ENCODE measurements at places on chromosomes 4 and X. TPM values are rescaled to one million over a fixed set of nuclear protein-coding genes. Genes with fewer than 3 reads are reported as not detected.

GRCh38 chr4:141635736-141636081 is 674 bp upstream of the IL15 start:
- peaks cover 13% of the 10 kb centered on the region for H3K4me1 ChIP-seq
- peaks cover 3% of the 10 kb centered on the region for H3K36me3 ChIP-seq
- H3K27ac ChIP-seq: peak overlapping the region; percentile 87
- H3K27me3 ChIP-seq: peaks cover 8% of the 10 kb centered on the region
- no peak for DNase-seq

DNA sequence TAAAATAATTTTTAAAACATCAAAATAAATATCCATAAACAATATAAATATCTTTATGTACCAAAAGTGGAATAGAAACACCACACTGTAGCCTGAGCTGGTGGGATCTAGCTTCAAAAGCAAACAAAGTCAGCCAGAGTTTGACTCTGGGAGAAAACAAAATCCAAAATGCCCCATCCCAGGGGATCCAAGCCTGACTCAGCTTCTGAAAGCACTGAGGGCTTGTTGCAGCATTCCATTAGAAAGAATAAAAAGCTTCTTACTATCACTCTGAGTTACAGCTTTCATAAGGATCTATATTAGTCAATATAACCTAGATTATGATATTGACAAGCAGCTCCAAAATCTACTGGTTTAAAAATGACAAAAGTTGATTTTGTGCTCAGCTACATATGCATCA is 149.7 kb upstream of the ANKRD50 start:
- no peak for DNase-seq
- no peaks in the 10 kb centered on the region for H3K36me3 ChIP-seq
- H3K4me1 ChIP-seq: no peaks in the 10 kb centered on the region
- H3K27me3 ChIP-seq: no peaks in the 10 kb centered on the region
- no peak overlapping the region for H3K27ac ChIP-seq
- no peak overlapping the region for H3K4me3 ChIP-seq

- no peak overlapping the region for H3K27ac ChIP-seq
- no peak overlapping the region for H3K4me3 ChIP-seq
- peaks cover 5% of the 10 kb centered on the region for H3K4me1 ChIP-seq
- H3K36me3 ChIP-seq: peaks cover 8% of the 10 kb centered on the region
Observed at GRCh38 chr4:122602277-122603142, 18.4 kb downstream of the IL21 start.

Gene MAPK10
- 5.9 TPM for total RNA-seq

DNA sequence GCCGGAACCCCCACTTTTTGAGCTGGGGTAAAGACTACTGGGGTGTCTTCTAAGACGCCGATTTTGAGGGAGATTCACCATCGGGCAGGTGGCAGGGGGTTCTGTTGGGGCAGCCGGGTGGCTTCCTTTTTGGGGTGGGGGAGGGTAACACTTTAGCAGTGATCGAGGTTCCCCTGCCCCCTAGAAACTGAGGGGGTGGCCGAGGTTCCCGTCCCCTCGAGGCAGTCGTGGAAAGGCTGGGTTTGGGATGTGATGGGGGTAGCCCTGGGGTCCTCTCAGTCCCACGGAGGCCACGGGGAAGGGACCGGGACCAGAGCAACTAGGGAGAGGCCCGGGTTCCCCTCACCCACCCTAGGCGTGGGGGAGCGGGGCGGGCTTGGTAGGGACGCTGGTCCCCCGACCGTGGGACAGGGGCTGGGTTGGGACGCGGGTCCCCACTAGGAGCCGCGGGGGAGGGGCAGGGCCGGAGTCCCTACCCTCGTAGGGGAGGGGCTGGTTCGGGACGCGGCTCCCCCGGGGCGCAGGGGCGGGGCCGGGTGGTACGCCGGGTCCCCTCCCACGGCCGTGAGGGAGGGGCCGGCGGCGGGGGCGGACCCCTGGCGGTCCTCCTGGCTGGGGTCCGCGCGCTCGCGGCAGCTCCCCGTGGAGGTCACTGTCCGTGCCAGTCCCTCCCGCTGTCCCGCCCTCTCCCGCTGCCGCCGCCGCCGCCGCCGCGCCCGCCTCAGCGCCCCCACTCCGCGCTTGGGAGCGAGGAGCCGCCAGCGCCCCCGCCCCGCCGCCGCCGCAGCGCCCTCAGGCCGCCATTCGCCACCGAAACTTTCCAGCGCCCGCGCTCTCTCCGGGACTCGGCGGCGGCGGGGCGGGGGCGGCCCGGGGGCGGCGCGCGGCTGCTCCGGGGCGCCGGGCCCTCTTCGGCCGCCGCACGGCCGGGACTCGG is at the start of gene TBL1X:
Gene TBL1X, plus strand, starts transcription at position 624 of the 937 bp plus-strand sequence. CDS start 188,529 bp downstream, outside the sequence.
- no peaks in the 10 kb centered on the region for H3K27me3 ChIP-seq
- H3K27ac ChIP-seq: peak within 1 kb of the TSS; percentile 96
- H3K4me1 ChIP-seq: peaks cover 20% of the 10 kb centered on the region
- no peaks in the 10 kb centered on the region for H3K36me3 ChIP-seq
- H3K4me3 ChIP-seq: peak within 1 kb of the TSS; percentile 81
- peak; percentile 31 for DNase-seq

- DNase-seq: no peak
- no peaks in the 10 kb centered on the region for H3K36me3 ChIP-seq
- H3K4me1 ChIP-seq: no peaks in the 10 kb centered on the region
- H3K27me3 ChIP-seq: peaks cover 44% of the 10 kb centered on the region
Observed at GRCh38 chr4:159414305-159414704, 311.4 kb downstream of the RAPGEF2 start.

DNA sequence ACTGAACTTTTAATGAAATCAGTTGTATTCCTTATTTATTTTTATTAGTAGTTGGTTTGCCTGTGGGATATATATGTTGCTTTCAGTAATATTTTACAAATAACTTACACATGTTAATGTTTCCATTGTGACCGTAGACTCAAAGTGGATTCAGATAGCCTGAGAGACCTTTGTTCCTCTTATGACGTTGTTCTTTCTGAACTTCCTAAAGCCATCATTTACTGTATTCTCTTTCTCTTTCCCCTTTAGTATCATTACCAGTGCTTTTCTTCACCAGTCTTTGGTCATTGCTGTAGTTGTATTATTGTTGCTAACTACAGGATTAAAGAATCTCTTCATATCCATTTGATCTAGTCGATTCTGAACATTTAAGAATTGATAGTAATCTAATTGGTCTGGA is 4.3 kb downstream of the STIM2 start:
- no peaks in the 10 kb centered on the region for H3K27me3 ChIP-seq
- DNase-seq: no peak
- peaks cover 54% of the 10 kb centered on the region for H3K4me1 ChIP-seq
- peak overlapping the region; percentile 84 for H3K4me3 ChIP-seq
- H3K27ac ChIP-seq: peak overlapping the region; percentile 37
- H3K36me3 ChIP-seq: peaks cover 11% of the 10 kb centered on the region

Gene CT45A8
- total RNA-seq: not detected

DNA sequence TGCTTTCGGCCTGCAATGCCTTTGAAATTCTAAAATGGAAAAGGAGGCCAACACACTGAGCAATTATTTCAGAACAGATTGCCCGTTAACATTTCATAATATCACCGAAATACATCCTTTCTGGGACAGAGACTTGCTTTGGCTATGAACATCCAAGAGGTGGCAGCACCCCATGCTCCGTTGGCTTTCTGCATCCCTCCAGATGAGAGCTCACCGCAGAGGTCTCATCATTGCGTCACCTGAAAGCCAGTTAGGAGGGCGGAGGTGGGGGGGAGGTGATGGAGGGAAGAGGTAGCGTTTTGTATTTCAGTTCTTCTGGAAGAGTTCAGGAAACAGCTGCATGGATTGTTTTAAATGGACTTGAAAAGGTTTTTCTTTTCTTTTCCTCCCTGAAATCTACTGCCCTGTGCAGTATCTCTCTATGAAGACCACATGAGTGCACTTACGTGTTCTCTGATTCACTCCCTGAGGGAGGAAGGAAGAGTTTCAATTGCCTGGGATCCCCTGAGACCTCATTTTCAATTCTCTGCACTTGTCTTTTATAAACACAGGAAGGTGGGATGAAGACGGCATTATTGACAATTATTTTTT is 166.8 kb upstream of the PGRMC2 start:
- no peak overlapping the region for H3K4me3 ChIP-seq
- H3K27ac ChIP-seq: no peak overlapping the region
- no peaks in the 10 kb centered on the region for H3K36me3 ChIP-seq
- peaks cover 2% of the 10 kb centered on the region for H3K4me1 ChIP-seq

- H3K27me3 ChIP-seq: no peaks in the 10 kb centered on the region
- no peak overlapping the region for H3K27ac ChIP-seq
- no peaks in the 10 kb centered on the region for H3K36me3 ChIP-seq
- H3K4me1 ChIP-seq: peaks cover 9% of the 10 kb centered on the region
Observed at GRCh38 chrX:39449352-39449751, 648.1 kb downstream of the MID1IP1 start.

DNA sequence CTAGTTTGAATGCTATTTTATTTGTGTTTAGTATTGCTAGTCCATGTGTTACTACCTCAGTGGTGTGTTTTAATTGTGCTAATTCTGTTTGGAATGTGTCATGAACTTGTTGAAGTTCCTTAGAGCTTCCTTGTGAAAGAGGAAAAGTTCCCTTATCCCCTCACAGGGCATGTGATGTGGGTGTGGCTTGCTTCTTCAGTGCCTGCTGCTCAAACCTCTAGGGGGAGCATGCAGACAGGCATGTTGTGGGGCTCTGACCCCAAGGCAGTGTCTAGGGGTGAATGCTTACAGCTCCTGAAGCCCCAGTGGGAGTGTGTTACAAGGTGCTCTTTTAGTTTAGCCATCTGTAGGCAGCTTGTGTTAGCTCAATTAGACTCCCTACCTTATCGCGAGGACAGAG is 86.5 kb downstream of the MAGED4 start:
- H3K4me1 ChIP-seq: no peaks in the 10 kb centered on the region
- no peak for DNase-seq
- H3K36me3 ChIP-seq: no peaks in the 10 kb centered on the region
- H3K27me3 ChIP-seq: peaks cover 3% of the 10 kb centered on the region

GRCh38 chr4:3870567-3870962 is 104.4 kb downstream of the ADRA2C start:
- DNase-seq: no peak
- peaks cover 10% of the 10 kb centered on the region for H3K36me3 ChIP-seq
- H3K4me1 ChIP-seq: peaks cover 5% of the 10 kb centered on the region
- H3K4me3 ChIP-seq: peak overlapping the region; percentile 62
- no peak overlapping the region for H3K27ac ChIP-seq
- peaks cover 49% of the 10 kb centered on the region for H3K27me3 ChIP-seq

GRCh38 chr4:31081366-31081765 is 361.2 kb downstream of the PCDH7 start:
- H3K27ac ChIP-seq: no peak overlapping the region
- H3K27me3 ChIP-seq: no peaks in the 10 kb centered on the region
- no peak overlapping the region for H3K4me3 ChIP-seq
- no peaks in the 10 kb centered on the region for H3K4me1 ChIP-seq
- H3K36me3 ChIP-seq: no peaks in the 10 kb centered on the region

Gene SSX3
- not detected for total RNA-seq

- no peak for DNase-seq
- H3K27ac ChIP-seq: no peak overlapping the region
- no peaks in the 10 kb centered on the region for H3K36me3 ChIP-seq
- H3K27me3 ChIP-seq: no peaks in the 10 kb centered on the region
Observed at GRCh38 chr4:123891881-123892280, 495.3 kb downstream of the SPRY1 start.

DNA sequence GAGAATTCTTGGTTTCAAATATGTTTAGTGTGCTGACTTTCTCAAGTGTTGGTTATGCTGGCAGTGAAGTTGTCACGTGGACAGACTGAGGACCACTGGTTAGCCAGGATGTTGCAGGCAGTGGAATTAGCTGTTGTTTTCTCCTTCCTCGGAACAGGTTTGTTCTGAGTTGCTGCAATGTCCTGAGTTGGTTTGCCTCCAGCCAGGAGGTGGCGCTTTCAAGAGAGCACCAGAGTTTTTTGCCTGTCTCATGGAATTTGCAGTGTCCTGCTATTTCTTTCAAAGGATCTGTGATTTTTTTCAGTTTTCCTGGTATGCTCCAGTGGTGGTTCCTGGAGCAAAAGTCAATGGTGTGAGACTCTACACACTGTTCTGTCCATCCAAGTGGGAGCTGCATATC is 158.1 kb upstream of the CXorf66 start:
- H3K4me3 ChIP-seq: no peak overlapping the region
- DNase-seq: no peak
- no peaks in the 10 kb centered on the region for H3K4me1 ChIP-seq
- H3K27ac ChIP-seq: no peak overlapping the region
- H3K27me3 ChIP-seq: peaks cover 13% of the 10 kb centered on the region

DNA sequence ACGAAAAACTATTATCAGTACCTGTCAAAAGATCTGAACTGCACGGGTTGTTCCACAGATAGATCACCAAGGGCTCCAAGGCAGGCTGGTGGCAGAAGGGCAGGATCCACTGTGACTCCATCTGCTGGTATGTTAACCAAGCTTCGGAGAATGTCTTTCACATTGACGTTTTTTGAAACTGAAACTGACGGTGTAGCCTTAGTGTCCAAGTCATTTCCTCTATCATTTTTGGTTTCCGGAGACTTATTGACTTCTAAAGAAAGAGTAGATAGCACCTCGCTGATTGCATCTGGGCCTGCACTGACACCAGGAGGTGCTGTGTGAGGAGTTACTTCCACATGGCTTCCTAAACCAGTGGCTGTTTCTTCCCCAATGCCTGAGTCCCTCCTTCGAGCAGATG is 186.9 kb downstream of the LRBA start:
- peaks cover 45% of the 10 kb centered on the region for H3K4me1 ChIP-seq
- peak; percentile 15 for DNase-seq
- H3K36me3 ChIP-seq: peaks cover 6% of the 10 kb centered on the region
- H3K27me3 ChIP-seq: no peaks in the 10 kb centered on the region
- H3K27ac ChIP-seq: peak overlapping the region; percentile 89

DNA sequence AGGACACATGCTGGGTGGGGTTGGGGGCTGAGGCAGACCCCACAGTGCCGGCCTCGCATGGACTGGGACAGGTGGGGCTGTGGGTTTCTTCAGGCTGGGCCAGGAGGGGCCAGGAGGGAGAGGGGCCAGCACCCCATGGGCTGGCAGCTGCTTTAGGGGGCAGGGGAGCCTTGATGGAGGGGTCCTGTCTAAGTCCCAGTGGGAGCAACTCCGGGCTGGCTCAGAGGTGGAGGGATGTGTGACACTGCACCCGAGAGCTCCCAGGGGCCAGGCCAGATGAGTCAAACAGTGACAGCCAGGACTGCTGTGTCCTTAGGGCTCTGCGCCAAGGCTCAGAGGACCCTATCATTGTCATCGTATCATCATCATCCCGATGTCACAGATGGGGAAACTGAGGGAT is 4.4 kb upstream of the ABLIM2 start:
- peaks cover 3% of the 10 kb centered on the region for H3K36me3 ChIP-seq
- no peak for DNase-seq
- no peak overlapping the region for H3K4me3 ChIP-seq
- no peak overlapping the region for H3K27ac ChIP-seq

Data from T-helper 17 cell (primary cell).